SK-MEL-5 (cell line): ENCODE measurements at places on chromosomes 5 and 9. TPM values are rescaled to one million over a fixed set of nuclear protein-coding genes. Genes with fewer than 3 reads are reported as not detected.

- no peak for DNase-seq
Measured at GRCh38 chr5:151949701-151950308, 25.2 kb upstream of the GLRA1 start.

- DNase-seq: no peak
Measured at GRCh38 chr5:6181147-6181729, 197.1 kb downstream of the MED10 start.

GRCh38 chr9:78324682-78325081, 27.8 kb downstream of the PSAT1 start:
- DNase-seq: no peak

GRCh38 chr5:107402434-107403227, 268.1 kb downstream of the EFNA5 start:
- DNase-seq: no peak

- no peak for DNase-seq
Measured at GRCh38 chr5:4252385-4252784, 656.8 kb downstream of the IRX1 start.

The ATP10B gene
- 4.3 and 7.0 TPM in 2 replicates for total RNA-seq

DNA sequence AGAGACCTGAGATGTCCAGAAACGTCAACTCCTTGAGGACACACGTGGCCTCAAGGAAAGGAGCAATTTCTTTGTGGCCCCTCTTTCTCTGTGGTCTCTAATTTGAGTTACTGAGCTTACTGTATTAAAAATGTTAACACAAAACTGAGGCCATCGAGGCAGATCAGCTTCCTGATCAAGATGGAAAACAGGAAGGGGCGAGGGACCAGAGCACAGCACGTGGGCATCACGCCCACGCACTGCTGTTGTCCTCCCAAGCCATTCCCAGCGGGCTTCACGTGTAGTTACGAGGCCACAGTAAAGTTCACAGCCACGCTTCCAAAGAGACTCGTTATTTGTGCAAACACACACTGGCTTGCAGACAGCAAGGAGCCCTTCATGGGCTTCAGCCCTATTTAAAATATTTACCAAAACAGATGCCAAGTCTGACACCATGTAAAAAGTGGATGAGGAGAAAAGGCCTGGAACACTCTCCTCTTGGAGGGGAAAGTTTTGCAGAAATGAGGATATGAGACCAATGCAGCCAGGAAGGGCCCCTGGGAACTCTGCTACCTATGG, 149.5 kb downstream of the ROR2 start:
- DNase-seq: no peak

The SYK gene
- 0.74 and 1.7 TPM in 2 replicates for total RNA-seq

The CMYA5 gene
- total RNA-seq: 0.05 and 0.11 TPM in 2 replicates

GRCh38 chr9:87305151-87305550, 192.5 kb upstream of the DAPK1 start:
- no peak for DNase-seq

DNA sequence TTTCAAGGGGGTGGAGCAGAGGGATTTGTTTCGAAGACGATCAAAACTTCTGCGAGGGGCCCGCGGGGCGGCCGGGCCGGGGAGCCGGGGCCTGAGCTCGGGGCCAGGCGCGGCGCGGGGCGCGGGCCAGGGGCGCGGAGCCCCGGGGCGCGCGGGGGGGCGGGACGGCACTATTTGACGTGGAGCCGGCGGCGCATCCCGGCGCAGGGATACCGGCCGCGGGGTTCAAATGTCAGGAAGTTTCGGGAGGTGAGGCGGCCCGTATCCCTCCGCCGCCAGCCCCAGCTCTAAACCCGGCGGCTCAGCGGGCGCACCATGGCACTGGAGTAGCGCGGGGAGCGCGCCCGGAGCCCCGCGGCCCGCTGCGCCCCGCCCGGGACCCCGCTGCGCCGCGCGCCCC, at the start of gene LMX1B:
Gene LMX1B (plus strand): TSS at position 278 of the 400 bp plus-strand sequence. CDS start 522 bp downstream, outside the sequence.
- DNase-seq: peak; percentile 72

- DNase-seq: no peak
Measured at GRCh38 chr5:111211341-111211740, 12.8 kb upstream of the CAMK4 start.

The ACER2 gene
- 1.4 and 2.5 TPM in 2 replicates for total RNA-seq

The DMRTA1 gene
- total RNA-seq: not detected in 2 replicates

The SH3RF2 gene
- 0.51 and 0.77 TPM in 2 replicates for total RNA-seq

- DNase-seq: no peak
Measured at GRCh38 chr9:6272229-6272598, 56.0 kb upstream of the TPD52L3 start.

DNA sequence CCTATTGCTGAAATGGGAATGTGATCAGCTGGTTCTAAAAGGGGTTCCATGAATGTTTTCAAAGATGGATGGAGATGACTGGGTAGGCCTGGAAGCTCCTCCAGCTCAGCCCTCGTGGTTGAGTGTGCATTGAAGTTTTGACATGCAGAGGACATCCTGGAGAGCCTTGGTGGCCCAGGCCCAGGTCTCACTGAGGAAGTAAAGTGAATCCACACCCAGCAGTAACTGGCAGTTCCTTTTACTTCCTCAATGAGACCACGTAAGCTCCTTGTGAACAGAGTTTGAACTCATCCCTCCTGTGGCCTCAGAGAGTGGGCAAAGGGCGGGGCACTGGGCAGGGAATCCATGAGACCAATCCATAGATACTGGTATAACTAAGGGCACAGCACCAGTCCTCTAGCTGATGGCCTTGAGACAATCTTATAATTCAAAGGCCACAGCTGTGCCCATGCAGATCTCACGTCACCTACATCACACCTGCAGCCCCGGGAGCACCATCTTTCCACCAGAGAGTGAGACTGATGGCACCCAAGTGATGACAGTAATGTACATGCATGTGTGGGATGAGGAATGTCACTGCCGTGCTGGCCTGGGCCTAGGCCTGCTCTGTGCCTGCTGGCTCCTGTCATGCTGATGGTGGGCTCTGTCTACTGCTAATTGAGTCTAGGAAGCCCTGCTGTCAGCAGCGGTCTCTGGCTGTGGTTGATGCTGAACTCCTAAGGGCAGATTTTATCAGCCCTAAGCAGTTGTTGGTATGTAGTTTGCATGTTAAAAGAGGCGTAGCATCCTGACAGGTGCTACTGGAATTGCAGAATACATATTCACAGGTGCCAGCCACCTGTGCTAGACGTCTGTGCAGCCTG, 257.8 kb downstream of the FSTL4 start:
- DNase-seq: no peak

- DNase-seq: no peak
Measured at GRCh38 chr5:177959315-177959714, 36.7 kb downstream of the PROP1 start.

GRCh38 chr5:143066556-143067281, 296.5 kb downstream of the ARHGAP26 start:
- DNase-seq: no peak

- no peak for DNase-seq
Measured at GRCh38 chr5:54761213-54761701, 224.1 kb downstream of the ESM1 start.

- no peak for DNase-seq
Measured at GRCh38 chr9:89776795-89777525, 172.1 kb downstream of the GADD45G start.

DNA sequence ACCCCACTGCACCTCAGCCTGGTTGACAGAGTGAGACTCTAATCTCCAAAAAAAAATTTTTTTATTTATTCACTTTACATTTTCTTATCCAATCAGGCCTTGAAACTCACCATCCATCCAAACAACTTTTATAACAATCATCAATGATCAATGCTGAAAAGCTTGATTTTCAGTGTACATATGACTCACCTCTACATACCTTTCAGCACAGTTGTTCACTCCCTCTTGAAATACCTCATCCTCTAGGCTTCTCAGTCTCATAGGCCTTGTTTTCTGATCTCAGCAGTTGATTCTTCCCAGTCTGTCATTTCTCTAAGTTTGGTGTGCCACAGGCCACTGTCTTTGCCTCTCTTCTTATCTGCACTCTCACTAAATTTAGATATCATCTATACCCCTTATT, 36.2 kb downstream of the GRIN3A start:
- DNase-seq: no peak

The SPINK13 gene
- total RNA-seq: 0.50 TPM in 1 of 2 replicates, not detected in the other

- DNase-seq: peak; percentile 64
Measured at GRCh38 chr5:167049043-167049663, 1242.3 kb upstream of the WWC1 start.

DNA sequence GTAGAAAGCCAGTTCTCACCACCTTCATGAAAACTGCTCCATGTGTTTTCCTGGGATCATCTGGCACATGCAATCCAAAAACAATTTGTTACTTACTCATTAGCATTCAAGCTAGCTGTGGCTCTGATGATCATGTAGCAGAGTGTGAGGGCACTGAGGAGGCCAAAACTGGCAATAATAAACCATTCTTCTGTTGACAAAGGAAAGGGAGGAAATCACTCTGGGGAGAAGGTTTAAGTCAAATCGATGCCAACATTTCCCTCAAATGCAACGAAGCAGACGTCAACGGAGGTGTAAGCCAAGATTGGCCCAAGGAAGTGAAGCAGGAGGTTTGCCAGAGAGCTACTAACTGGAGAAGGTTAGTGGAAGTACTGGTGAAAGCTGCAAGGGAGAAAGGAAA, 55.7 kb upstream of the TBC1D9B start:
- DNase-seq: no peak

- no peak for DNase-seq
Measured at GRCh38 chr5:155727512-155728145, 599.3 kb upstream of the SGCD start.

GRCh38 chr5:57495285-57496086, 12.9 kb upstream of the ACTBL2 start:
- DNase-seq: peak; percentile 16

GRCh38 chr5:317086-317811, 4.3 kb upstream of the AHRR start:
- DNase-seq: peak; percentile 94

DNA sequence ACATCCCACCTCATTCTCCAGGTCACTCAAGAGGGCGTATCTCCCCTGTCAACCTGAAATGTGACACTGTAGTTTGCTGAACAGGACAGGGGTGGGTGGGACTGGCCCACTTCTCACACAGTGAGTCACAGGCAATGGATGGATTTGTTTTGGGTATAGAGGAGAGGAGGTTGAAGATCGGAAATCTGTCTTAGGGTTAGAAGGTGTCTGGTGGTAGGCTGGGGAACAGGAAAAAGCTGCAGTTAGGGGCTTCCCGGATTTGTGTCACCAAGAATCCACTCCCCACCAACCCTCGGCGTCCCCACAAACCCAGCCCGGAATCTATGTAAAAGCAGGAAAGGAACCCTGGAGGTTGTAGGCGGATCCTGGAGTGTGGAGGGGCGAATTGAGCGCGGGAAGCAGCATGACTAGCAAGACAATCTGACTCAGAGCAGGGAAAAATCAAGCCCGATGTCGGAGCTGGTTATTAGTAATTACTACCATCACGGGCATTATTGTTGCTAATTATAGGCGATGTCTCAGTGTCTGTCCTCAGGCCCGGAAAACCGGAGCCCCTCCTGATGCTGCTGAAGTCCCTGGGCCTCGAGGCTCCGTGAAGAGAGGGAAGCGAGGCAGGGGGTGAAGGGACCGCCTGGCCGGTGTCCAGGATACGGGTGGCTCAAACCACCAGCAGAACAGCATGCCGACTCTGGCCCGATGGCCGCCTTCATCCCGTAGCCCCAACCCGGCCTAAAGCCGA, 1.7 kb upstream of the IRX1 start:
- DNase-seq: no peak

DNA sequence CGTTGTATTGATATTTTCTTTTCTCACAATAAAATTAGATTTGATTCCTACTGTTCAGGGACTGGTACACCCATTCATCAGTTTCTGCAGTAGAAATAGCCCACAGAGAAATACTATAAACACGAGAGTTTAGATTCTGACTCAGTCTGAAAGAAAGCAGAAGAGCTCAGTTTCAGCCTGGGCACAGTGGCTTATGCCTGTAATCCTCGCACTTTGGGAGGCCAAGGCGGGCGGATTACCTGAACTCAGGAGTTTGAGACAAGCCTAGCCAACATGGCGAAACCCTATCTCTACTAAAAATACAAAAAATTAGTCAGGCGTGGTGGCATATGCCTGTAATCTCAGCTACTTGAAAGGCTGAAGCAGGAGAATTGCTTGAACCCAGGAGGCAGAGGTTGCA, 8.6 kb downstream of the ITK start:
- no peak for DNase-seq

The TMEM215 gene
- total RNA-seq: not detected in 2 replicates

GRCh38 chr5:54205453-54205852, 104.9 kb downstream of the ARL15 start:
- DNase-seq: no peak

GRCh38 chr5:130135506-130135905, 231.2 kb downstream of the CHSY3 start:
- no peak for DNase-seq

DNA sequence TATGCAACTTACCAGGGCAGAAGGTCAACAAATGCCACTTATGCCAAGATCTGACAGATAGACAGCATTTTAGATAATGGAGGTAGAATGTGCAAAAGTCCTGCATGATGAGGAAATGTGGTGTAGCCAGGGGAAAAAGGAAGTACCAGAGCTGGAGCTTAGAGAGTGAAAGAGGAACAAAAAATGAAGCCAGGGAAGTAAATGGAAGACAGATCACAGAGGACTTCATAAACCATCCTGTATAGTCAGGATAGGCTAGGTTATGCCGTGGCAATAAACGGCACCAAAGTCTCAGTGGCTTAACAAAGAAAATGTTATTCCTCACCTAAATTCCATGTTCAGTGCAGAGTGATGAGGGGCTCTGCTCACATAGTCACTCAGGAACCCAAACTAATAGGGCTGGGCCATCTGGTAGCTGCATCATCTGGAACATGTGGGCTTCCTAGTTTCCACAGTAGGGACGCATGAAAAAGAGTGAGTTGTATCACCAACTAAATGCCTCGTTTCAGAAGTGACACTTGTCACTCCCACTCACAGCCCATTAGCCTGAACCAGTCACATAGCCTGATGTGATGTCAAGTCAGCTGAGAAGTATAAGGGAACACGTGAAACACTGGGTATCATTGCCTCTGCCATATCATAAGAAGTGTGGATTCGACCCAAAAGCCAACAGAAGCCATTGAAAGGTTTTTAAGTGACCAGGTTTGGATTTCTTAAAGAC, 70.3 kb downstream of the SH3RF2 start:
- DNase-seq: no peak

GRCh38 chr5:160458806-160459800, 37.4 kb downstream of the PTTG1 start:
- DNase-seq: peak; percentile 99

DNA sequence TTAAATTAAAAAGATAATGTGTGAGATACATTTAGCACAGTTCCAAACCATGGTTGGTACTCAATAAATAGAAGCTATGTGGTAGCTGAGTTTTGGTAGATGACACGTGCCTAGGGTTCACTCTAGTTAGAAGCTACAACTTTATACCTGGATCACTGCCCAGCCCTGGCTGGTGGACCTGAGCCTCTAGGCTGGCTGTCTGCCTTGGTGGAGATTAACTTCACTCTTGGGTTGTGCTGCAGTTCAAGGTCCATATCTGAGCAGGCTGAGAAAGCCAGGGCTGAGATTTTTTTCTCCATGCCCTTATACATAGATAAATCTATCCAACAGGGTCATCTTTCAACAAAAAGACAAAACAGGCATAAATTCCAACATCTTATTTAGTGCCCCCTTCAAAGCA, 44.6 kb upstream of the SPDL1 start:
- no peak for DNase-seq

GRCh38 chr9:93750045-93750444, 173.7 kb downstream of the PHF2 start:
- no peak for DNase-seq

The NR4A3 gene
- 37.7 and 43.5 TPM in 2 replicates for total RNA-seq
